Mammary epithelial cell (primary cell): ENCODE measurements at places on chromosomes 1 and 21. TPM values are rescaled to one million over a fixed set of nuclear protein-coding genes. Genes with fewer than 3 reads are reported as not detected.

- no peak for DNase-seq
Observed at GRCh38 chr1:55150880-55151588, 64.1 kb downstream of the USP24 start.

Gene PCBP3
- 0.05 TPM for polyA plus RNA-seq

DNA sequence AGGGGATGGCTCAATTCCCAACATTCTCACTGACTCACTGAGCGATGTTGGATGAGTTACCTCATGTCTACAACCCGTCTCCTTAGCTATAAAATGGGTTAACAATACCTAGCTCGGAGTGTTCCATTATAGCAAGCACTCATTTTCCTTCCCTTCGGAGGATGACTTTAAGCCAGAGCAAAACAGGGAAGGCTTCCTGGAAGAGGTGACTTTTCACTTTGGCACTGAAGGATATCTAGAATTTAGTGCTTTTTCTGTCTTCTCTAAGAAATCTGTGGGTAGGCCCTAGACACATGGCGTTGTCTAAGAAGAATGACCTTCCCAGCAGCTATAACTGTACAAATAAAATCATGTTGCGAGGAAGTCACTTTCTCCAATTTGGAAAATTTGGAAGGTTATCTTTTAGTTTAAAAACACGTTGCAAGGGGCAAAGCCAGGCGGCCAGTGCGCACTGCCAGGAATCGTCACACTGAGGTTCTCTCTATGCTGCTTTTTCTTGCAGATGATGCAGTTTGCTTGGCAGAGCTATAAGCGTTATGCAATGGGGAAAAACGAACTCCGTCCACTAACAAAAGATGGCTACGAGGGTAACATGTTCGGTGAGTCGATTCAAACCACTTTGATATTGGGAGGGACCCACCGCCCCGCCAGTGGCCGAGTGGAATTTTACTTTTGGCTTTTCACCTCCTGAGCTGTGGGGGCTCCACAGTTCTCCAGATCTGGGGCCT, 69.5 kb downstream of the MAN1C1 start:
- DNase-seq: no peak

Gene PIGR
- polyA plus RNA-seq: 0.03 TPM

- no peak for DNase-seq
Observed at GRCh38 chr1:30323841-30324240, 399.5 kb downstream of the MATN1 start.

DNA sequence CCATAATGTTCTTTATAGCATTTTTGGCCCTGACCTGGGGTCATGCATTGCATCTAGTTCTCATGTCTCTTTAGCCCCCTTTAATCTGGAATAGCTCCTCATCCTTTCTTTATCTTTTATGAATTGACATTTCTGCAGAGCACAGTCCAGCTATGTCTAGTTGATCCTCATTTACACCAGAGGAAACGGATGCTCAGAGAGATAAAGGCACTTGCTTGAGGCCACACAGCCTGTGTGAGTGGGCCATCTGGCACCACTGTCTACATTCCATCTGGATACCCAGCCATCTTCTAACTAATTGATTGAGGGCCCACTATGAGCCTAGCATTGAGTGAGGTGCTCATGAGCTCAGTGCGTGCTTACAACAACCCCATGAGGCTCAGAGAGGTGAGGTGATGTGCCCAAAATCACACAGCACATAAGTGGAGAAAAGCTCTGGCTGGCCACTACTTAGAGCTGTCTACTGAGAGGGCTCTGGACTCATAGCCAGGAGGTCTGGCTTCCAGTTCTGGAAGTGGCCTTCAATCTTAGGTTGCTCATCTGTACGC, 3.5 kb downstream of the HPCA start:
- no peak for DNase-seq

Gene TEX38
- polyA plus RNA-seq: not detected

Gene ZNF281
- 6.9 TPM for polyA plus RNA-seq

- DNase-seq: no peak
Observed at GRCh38 chr1:229300099-229300757, 29.3 kb downstream of the RAB4A start.

GRCh38 chr21:43910460-43910859, 45.4 kb downstream of the AGPAT3 start:
- DNase-seq: no peak
